ENCODE measurements at places on chromosomes 6 and 20.
A peak's percentile ranks its signal among the peaks of the same experiment; 100 is the strongest.

DNA sequence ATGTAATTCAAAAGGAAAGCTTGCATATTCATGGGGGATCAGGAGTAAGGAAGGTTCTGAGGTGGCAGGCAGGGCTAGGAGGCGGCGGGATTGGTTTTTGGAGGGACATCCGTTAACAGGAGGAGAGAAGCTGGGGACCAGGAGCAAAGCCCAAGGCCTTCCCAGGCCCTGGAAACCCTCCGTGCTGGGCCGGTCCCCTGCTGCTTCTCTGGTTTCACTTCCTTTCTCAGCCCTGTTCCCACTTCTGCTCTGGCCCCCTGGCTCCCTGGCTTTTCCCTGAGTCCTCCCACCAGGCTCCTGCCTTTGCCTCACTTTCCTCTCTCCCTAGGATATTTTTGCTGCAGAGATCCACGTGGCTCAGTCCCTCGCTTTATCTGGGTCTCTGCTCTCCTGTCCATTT, 26.4 kb upstream of the SALL4 start:
- no peak for DNase-seq

- peak; percentile 85 for DNase-seq
Observed at GRCh38 chr6:129317931-129318820, 391.8 kb downstream of the ARHGAP18 start.

GRCh38 chr20:48855046-48855445, 27.2 kb upstream of the PREX1 start:
- no peak for DNase-seq

GRCh38 chr20:43554369-43554768, 4.5 kb upstream of the SGK2 start:
- no peak for DNase-seq

- no peak for DNase-seq
Observed at GRCh38 chr6:34602318-34603111, 46.4 kb upstream of the SPDEF start.

DNA sequence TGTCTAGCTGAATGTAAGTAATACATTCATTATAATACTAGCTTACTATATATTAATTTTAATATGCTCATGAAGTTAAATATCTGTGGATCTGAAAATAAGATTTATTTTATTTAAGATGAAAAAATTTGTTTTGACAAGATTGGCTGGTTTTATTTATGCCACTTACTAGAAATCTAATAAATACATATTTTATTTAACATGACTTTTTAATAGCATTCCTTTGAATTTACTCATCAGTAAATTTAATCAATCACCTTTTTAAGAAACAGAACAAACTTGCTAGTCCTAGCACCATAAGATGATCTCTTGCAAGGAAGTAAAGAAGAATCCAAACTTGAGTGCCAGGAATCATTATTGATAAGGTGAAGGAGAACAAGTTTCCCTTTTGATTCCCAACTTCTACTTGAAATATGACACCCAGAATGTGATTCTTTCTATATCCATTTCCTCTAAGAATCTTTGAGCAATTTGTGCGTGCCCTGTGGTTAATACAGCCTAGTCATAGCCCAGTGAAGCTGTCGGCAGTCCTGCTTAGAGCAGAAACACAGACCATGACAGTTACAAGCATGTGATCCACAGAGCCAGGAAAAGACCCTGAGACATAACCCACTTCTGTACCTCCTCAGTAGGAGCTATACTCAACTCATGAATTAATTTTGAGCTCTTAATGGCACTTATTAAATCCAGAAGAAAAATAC, 282.3 kb upstream of the QKI start:
- peak; percentile 5 for DNase-seq

- peak; percentile 50 for DNase-seq
Observed at GRCh38 chr20:36384022-36384619, 78.0 kb downstream of the DLGAP4 start.

GRCh38 chr20:63900413-63900812, 5.5 kb downstream of the DNAJC5 start:
- no peak for DNase-seq

GRCh38 chr6:36290668-36291620, 21.1 kb downstream of the PNPLA1 start:
- DNase-seq: peak; percentile 64

DNA sequence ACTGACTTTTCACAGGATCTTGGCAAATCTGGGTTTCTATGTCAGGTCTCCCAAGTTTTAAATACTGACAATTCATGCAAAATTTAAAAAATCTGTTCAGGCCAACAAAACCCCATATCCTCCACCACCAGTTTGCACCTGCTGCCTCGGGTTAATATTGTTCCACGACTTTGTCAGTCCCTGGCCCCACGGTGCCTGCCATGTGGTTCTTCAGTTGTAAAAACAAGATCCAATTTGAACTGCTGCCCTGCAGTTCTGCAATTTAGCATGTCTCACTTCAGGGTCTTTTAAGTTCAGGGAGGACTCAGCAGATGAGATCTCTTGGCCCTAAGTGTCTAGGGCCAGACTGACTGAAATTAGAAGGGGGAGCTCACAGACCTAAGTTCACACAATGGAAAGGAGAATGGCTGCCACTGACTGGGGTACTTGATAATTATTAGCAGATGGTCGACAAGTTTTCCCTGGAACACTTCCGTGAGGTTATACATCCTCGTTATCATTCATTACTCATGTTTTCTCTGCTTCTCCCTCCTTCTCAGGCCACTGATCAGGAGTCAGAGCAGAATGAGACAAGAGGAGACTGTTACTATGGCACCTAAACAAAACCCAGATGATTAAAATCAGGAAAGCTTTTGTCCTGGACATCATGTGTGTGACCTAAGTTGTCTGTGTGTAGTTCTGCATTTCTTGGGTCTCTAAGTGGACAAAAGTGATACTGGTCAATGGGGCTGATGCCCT, 223.6 kb downstream of the KIF16B start:
- peak; percentile 70 for DNase-seq

DNA sequence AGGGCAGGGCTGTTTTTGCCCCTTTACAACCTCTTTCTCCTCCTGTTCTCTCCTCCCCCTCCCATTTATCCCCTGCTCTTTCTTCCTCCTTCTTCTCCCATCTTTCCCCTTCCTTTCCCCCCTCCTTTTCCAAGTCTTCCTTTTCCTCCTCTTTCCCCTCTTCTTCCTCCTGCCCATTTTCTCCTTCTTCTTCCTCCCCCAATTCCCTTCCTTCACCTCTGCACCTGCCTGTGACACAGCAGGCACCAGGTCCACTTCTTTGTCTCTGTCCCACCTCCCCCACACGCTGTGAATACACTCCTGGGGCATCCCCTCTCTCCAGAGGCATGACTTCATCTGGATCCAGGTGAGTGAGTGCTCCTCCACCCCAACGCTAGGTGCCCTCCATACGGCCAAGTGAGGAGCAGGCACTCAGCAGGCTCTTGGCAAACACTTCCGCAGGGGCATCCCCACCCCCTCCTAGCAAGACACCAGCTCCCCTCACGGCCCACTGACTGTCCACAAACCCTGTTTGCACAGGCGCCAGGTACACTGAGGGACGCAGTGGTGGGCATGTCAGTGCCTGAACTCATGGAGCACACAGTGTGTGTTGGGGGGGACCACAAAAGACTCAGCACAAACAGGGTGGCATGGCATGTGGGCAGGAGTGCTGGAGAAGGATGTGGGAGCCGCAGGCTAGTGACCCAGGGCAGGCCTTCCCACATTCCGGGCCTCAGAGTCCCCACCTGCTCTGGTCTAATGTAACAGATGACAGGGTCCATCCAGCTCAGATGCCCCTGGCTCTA, 10.7 kb upstream of the TLDC2 start:
- no peak for DNase-seq

GRCh38 chr6:129536271-129536670, 173.7 kb downstream of the ARHGAP18 start:
- DNase-seq: no peak

DNA sequence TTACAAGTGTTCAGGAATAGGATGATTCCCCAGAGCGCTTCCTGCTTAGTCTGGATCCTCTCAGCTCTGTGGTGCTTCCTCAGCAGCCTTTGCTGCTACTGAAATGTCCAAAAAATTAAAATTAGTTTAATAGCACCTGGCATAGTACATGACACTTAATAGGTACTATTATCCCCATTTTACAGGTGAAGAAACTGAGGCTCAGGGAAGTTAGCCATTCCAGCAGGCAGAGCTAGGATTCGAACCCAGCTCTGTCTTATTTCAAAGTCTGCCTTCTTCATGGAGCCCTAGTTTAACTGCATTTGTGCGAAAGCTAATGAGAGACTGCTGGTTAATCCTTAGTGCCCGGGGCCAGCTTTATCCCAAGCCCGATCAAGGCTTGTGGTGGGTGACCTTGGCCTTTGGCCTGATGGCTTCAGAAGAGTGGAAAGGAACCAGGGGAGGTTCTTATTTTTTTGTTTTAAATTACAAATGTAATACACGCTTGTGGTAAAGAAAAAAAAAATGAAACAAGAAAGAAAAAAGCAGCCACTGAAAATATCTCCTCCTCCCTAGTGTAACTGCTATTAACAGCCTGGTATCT, 30.1 kb downstream of the TOX2 start:
- no peak for DNase-seq

DNA sequence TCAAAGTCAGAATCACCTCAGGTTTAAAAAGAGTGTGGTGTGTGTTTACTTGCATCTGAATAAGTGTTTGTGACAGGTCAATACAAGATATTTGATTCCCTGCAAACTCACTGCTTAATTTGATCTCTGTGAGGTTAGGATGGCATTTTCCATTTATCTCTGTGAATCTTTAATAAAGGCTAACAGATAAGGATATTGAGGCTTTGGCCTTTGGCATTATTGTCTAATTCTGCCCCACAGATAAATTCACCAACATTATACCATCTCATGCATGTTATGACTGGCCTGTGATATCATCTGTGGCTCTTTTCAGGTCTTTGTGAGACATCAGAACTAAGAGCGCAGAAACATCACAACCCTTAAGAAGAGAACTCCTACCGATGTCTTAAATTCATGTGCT, 84.7 kb downstream of the TRMT6 start:
- DNase-seq: no peak

DNA sequence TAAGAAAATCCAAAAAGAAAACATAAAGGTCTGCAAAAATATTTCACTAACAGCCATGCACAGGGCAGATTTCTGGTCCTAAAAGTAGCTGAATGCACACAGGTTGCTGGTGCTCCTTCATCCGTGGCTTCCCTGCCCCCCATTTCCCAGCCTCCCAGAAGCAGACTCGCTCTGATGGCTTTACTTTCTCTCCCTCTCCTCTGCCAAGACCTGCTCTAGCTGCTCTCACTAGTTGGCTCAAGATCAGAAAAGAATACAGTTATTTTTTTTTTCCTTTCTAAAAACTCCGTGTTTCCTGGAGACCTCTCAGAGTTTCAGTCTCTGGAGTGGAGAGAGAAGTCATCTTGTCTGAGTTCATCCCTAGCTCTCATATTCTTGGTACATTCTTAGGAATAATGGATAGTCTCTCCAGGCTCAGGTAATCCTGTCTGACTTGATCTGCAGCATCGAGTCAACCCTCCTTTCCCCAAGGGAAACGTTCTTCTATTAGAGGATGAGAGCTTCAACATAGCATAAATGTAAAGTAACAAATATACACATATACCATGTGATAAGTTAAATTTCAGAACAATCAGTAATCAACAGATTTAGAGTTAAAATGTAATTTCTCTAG, 214.2 kb downstream of the TBC1D7 start:
- no peak for DNase-seq

All from foreskin fibroblast (primary cell).